Activated T-cell treated with anti-CD3 and anti-CD28 coated beads, Interleukin-2, amount 50 U/mL, for 72 hours (primary cell): ENCODE measurements at places on chromosomes 13 and 19. TPM values are rescaled to one million over a fixed set of nuclear protein-coding genes. Genes with fewer than 3 reads are reported as not detected.
A peak's percentile ranks its signal among the peaks of the same experiment; 100 is the strongest.

The OVOL3 gene
- 0.39 TPM for total RNA-seq

GRCh38 chr13:111886217-111886945 lies 180.6 kb upstream of the SOX1 start:
- DNase-seq, result no peak

- no peak for DNase-seq
These were observed 256.6 kb downstream of the NBEA start for GRCh38 chr13:35198613-35199200.

The IGLON5 gene
- 1.1 TPM for total RNA-seq

- no peak for DNase-seq
These were observed 91.4 kb downstream of the MYCBP2 start for GRCh38 chr13:77235456-77236022.

GRCh38 chr13:38382946-38383345 lies 33.3 kb downstream of the UFM1 start:
- DNase-seq, result no peak

GRCh38 chr13:44601586-44601985 lies 25.5 kb upstream of the TSC22D1 start:
- DNase-seq, result no peak

- peak; percentile 58 for DNase-seq
These were observed 757 bp downstream of the EGLN2 start for GRCh38 chr19:40799558-40800338.

DNA sequence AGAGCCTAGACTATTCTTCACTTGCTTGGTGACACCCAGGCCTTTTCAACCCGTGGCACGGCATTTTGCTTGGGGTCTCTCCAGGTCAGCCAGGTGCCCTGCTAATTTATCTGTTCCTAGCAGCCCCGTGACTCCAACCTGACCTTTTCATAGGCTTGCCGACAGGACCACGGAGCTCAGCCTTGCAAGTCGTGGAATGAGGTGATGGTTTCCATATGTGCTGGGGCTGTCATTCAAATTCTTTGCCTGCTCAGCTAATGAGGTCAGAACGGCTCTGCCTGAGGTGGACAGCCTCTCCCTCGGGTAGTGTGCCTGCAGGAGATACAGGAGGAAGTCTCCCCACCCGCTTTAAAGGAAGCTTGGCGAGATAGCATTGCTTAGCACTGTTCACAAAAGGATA lies 61.0 kb downstream of the SHISA2 start:
- no peak for DNase-seq

GRCh38 chr19:18519962-18520847 lies 1.7 kb downstream of the ELL start:
- peak; percentile 65 for DNase-seq

The OR1I1 gene
- not detected for total RNA-seq

DNA sequence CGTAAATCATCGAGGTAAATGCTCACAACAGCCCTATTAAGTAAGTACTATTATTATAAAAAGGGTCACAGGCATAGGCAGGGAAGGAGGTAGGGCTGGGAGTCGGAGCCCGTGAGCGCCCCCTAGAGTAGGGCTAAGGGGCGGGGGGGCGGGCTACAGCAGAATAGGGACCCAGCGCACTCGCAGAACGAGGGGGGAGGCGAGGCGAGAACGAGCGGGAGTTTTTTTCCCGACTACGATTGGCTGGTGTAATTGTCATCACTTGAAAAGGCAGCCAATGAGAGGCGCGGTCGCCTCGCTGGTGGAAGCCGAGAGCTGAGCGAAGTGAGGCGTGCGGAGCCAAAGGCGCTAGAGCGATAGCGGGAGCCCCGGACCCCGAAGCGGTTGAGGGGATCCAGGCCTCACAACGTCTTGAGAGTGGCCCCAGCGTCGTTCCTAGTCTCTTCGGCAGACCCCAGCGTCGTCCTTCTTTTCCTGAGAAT lies 24.2 kb downstream of the KEAP1 start:
- peak; percentile 88 for DNase-seq

The FZR1 gene
- 85.9 TPM for total RNA-seq

DNA sequence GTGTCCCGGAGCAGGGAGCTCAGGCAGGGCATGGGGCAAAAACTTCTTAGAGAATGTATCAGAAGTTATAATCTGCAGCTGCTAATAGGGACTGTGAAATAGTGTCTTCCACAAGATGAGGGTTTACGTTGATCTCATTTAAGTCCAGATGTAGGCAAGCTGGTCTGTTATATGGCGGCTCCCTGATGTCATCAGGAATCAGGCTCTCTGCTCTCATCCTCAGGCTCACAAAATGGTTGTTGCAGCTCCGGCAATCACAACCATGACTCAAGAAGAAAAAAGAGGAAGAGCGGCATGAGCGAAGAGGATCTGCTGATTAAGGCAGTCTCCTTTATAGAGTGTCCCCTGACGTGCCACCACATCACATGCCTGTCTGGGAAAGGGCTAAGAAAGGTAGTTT lies 191.3 kb downstream of the KLF5 start:
- DNase-seq, result no peak

The ZNF543 gene
- 9.0 TPM for total RNA-seq

DNA sequence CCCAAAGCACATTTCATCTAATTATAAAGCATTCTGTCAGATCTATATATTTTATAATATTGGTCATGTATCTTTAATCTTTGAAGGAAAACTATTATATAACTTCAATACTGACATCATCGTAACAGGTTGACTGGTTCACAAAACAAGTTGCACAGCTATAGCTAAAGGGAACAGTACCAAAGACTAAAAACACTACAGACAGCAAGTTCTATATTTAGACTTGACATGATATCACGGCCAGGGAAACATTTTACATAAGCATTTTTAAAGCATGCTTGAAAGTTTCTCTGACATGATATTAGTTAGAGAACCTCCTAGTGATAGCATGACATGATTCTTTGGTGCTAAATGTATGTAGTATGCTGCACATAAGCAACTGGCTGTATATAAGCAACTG lies 182.5 kb downstream of the NDFIP2 start:
- no peak for DNase-seq

- no peak for DNase-seq
These were observed 321.7 kb downstream of the DLEU7 start for GRCh38 chr13:50521831-50522149.

The NLRP5 gene
- total RNA-seq, result not detected

The TINCR gene
- total RNA-seq, result 0.91 TPM

DNA sequence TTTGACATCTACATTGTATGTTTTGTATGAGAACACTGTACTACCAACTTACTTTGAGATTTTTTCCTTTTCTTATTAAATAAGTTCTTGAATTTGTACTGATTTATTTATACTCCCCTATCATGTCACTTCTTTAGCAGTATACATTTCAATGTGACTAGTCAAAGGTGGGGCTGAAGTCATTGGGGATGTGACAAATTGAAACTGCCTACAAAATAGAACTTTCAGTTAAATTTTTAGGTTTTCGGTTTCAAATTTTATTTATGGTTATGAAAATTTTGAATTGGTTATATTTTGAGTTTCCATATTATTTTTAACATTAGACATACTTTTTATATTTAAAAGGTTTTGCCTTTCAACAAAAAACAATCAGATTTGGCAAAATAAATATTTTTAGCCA lies 221.6 kb downstream of the NBEA start:
- no peak for DNase-seq

The ZNF112 gene
- total RNA-seq, result not detected

The TRPC4 gene
- not detected for total RNA-seq

DNA sequence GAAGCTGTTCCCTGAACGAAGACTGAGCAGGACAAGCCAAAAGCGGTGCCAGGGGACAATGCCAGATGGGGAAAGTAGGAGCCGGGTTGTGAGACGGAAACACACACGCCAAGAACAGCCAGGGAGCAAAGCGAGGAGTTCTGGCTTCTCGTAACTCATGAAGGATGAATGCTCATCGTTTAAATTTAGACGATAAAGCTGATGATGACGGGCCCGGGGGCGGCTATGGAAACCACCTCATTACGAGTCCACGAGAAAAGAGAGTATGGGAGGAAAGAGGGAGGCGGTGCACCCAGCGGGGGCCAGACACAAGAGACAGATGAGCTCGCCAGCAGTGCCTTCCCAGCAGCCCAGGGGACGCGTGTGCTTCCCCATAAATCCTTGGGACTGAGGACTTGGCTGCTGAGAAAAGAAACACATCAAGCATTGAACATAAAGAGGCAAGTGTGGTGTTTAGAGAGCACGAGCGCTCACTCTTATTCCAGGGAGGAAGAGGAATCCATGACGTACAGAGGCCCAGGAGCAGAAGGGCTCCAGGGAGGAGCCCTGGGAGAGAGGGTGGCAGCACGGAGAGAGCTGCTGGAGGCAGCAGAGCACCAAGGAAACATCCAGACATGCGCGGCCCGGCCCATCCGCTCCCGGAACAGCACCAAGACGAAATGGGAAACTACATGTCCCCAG lies 70.7 kb downstream of the EPS15L1 start:
- no peak for DNase-seq

GRCh38 chr13:113460599-113460998 lies 7.3 kb upstream of the ADPRHL1 start:
- no peak for DNase-seq

GRCh38 chr19:3065675-3066357 lies 3.5 kb upstream of the TLE5 start:
- no peak for DNase-seq

The SLC1A6 gene
- not detected for total RNA-seq

GRCh38 chr13:50421473-50422130 lies 406.4 kb downstream of the KCNRG start:
- no peak for DNase-seq

The ZFR2 gene
- total RNA-seq, result 0.56 TPM

- no peak for DNase-seq
These were observed at the start of gene JSRP1 for GRCh38 chr19:2255982-2256685. Gene JSRP1, minus strand, starts transcription at chr19:2256417. Its CDS starts 1,103 bp downstream, at chr19:2255314.

The RASGRP4 gene
- total RNA-seq, result 10.1 TPM

DNA sequence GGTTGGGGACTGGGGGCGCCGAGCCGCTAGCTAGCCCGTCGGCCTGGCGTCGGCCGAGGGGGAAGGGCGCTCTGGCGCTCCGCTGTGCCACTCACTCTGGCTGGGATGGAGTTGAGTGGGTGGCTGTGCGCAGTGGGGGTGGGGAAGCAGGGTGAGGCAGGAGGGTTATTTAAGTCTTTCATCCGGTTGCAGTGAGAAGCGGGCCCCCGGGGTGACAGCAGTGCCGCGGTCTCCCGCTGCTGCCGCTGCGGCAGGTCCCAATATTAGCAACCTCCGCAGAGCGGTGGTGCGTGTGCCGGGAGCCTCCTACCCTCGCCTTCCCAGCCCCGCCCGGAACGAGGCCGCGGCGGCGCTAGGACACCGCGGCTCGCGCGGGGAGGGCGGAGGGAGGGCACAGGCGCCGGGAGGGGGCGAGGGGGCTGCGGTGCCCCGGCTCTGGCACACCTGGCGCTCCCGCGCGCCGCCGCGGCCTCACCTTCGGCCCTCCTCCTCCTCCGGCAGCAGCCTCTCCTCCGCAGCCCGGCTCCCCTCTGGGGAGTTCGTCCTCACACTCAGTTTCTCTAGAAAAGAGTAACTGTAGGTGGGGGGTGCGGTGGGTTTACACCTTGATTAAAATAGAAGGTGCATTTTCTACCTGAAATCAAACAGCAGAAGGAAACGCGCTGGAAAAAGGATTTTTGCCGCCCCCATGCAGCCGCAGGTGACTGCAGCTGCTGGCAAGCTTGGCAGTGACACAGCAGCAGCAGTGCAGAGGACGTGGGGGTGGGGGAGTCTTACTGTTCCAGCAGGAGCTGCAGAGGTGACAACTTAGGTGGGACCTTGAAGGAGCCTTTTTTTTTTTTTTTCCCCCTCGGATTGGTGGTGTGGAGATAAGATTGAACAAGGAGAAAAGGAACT lies 4.5 kb downstream of the FGF9 start:
- DNase-seq, result peak; percentile 63

The NUP62 gene
- 135 TPM for total RNA-seq

DNA sequence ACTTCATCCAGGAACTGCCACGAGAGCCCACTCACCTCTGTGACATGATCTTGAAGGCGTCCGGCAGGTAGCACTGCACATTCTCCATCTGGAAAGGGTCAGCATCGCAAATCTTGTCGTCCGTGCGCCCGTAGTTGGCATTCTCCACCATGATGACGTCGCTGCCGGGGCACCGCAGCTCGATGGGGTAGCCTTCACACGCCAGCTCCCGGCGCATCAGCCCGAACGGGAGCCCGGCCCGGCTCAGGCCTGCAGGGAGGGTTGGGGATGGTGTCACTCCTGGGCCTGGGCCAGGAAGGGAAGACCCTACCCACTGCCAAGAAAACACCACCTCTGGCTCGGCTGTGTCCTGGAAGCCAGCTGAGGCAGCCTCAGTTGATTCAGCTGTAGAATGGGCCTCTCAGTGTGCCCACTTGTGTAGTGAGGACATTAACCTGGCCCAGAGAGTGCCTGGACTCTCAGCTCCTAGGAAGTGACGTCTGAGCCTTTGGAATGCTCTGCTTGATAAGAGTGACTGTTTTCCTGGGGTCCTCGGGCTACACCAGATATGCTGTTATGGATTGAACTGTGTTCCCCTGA lies 28.4 kb downstream of the ADGRL1 start:
- DNase-seq, result no peak

DNA sequence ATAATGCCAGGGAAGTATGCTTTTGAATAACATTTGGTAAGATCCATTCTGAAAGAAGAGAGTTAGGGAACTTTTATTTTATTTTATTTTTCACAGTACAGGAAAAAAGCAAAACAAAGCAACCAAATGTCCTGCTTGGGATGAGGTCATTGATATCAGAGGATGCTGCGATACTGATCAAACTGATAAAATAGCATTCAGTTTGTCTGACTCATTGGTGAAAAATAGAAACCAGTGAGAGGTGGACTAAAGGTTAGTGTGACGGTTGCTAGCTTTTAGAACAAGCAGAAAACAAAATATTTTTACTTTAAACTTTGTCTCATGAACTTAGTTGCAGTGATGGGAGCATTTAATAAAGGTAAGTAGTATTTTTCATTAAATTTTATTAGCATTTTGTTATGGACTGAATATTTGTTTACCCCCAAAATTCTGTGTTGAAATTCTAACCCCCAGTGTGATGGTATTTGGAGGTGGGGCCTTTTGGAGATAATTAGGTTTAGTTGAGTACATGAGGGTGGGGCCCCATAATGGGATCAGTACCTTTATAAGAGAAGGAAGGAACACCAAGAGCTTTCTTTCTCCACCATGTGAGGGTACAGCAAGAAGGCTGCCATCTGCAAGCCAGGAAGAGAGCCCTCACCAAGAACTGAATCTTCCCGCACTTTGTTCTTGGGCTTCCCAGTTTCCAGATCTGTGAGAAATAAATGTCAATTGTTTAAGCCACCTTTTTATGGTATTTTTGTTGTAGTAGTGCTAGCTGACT lies 37.3 kb downstream of the ITGBL1 start:
- no peak for DNase-seq

DNA sequence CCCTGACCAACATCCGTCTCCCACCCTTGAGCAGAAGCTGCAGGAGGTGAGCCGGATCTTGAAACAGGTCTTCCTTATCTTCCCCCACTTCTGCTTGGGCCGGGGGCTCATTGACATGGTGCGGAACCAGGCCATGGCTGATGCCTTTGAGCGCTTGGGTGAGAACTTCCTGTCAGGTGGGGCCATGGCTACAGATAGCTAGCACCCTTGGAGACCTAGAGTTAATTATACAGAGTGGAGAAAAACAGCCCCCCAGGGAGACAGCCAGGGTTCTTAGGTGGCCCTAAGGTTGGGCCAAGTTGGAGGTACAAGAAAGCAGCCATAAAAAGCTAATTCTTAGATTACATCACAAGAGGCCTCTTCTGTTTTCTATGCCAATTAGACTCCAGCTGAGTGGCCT lies 8.9 kb upstream of the ARHGAP45 start:
- no peak for DNase-seq

GRCh38 chr13:77329911-77330584 lies 3.2 kb upstream of the MYCBP2 start:
- no peak for DNase-seq

- DNase-seq, result no peak
These were observed 36.5 kb downstream of the KL start for GRCh38 chr13:33052506-33053280.
